ENCODE measurements at places on chromosomes 7 and 10.
A peak's percentile ranks its signal among the peaks of the same experiment; 100 is the strongest.

DNA sequence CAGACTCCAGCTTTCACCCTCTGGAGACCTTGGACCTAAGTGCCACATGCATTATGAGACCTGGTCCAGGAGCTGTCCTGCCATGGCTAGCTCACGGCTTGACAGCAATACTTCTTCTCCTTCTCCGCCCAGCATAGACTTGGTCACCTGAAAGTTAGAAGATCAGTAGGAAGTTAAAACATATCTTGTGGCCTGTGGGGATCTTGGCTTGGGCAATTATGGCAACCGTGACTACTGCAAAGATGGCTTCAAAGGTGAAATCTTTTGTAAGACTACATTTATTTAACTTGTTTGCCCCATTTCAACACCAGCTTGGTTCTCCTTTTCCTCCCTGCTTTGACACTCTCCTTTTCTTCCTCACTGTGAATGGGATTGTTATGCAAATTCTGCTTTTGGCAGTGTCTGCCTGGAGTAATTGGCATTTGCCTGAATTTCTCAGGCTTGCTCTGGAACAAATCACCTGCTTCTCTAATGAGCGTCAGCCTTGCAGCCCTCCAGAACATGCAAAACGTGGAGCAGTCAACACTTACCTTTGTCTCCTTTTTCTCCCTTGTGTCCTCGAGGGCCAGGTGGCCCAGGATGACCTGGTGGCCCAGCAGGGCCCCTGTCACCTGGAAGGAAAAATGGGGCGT lies 53.4 kb downstream of the COL17A1 start:
- DNase-seq, result no peak

GRCh38 chr7:77800158-77800557 lies 1.6 kb downstream of the PHTF2 start:
- no peak for DNase-seq

GRCh38 chr7:130290745-130291144 lies 2.2 kb upstream of the CPA4 start:
- DNase-seq, result no peak

- DNase-seq, result no peak
These were observed 133.1 kb downstream of the MAPK8 start for GRCh38 chr10:48439581-48440041.

DNA sequence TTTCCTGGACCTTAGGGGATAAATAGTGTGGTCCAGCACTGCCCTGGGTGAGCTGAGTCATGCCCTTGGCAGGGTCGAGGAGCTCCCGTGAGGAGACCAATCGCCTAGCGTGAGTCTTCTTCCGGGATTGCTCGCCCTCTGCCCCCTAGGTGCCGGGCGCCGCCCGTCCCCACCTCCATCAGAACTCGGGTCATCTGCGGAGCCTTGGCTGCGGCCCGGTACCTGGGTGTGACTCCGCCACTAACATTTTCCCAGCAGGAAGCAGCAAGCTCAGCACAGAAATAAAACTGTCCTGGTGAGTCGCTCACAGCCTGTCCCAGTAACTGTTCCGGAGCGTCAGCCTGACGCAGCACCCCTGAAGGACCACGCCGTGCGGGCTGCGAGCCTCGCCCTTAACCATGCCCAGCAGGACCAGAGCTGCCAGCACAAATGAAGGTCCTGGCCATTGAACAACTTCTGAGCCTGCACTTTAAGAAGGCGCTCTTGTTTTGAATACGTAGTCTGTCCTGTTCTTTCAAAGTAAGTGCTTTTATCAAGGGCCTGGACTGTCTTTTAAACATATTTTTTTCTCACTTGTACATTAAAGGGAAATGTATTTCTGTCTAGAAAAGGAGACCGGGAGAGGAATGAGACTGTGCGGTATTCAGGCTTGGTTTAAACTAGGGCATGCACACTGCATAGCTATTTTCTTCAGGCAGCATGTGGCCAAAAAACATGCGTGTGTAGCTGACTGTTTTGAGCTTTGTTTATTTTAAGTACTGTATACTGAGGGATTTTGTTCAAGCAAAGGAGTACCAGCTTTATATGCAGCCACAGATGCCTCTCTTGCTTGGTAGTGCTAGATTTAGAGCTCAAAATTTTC lies 136.7 kb downstream of the HECW1 start:
- no peak for DNase-seq

- no peak for DNase-seq
These were observed 120.9 kb upstream of the KCTD7 start for GRCh38 chr7:66507764-66508296.

GRCh38 chr10:75967491-75967890 lies 536.1 kb downstream of the LRMDA start:
- no peak for DNase-seq

GRCh38 chr10:125333769-125334168 lies 173.4 kb upstream of the CTBP2 start:
- no peak for DNase-seq

- no peak for DNase-seq
These were observed 138.1 kb upstream of the BTBD16 start for GRCh38 chr10:122132882-122133565.

DNA sequence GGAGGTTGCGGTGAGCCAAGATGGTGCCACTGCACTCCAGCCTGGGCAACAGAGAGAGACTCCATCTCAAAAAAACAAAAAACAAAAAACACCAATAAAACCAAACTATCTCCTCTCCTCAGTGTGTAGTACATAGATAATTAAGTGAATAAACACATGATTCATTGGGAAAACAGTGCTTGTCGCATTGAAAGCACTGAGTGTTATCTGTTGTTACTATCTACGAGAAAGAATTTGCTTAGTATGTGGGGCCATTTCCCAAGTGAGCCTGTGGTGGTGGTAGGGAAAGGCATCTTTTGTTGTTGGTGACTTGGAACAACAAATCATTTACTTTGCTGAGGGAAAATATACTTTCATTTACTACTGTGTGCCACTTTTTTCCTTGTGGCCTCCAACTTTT lies 42.6 kb downstream of the RSBN1L start:
- DNase-seq, result no peak

DNA sequence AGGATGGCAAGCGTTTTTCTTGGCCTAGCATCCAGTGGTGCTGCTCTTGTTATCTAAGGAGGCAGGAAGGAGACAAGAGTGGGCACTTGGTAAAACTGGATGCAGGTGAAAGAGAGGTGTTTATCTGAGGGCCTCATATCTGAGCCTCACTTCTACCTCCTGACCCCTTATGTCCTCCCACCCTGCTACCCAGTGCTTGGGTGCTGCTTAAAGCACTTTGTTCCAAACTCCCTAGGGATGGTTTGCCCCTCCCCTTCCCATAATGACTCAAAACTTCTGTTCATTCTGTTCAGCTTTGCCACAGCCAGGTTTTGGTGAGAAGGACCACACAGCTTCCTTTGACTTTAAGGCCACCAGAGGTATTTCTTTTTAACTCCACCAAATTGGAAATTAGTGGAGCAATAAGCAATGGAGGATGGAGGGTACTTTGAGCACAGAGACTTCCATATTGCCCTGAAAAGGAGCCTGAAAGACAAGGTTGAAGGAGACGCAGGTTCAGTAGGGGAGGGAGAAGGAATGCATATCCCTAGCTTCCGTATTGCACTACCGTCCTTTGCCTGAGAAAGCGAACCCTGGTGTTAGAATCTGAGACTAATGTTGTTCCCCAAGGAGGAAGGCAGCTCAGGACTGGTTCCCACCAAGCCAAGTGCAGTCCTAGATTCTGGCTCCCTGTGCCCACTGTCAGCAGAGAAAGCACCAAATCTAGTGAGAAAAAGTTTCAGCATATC lies 30.1 kb downstream of the ENTPD1 start:
- DNase-seq, result no peak

- no peak for DNase-seq
These were observed 49.1 kb downstream of the STRA8 start for GRCh38 chr7:135282561-135283254.

DNA sequence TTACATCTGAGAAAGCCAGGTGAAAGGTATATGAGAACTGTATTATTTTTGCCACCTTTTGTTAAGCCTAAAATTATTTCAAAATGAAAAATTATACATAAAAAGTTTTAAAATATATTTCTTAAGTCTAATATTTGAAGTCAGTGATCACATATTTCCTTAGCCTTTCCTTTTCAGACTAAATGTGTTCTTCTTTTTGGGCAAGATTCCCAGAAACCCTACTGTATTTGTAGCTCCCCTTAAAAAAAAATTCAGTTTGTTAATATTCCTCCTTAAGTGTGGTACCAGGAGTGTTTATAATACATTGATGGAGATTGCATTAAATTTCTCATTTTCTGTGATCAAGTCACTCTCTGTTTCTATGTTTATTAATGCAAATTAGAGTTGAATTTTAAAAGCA lies 22.8 kb downstream of the DNAJC1 start:
- DNase-seq, result no peak

GRCh38 chr10:17742918-17743317 lies 9.1 kb upstream of the TMEM236 start:
- peak; percentile 6 for DNase-seq

DNA sequence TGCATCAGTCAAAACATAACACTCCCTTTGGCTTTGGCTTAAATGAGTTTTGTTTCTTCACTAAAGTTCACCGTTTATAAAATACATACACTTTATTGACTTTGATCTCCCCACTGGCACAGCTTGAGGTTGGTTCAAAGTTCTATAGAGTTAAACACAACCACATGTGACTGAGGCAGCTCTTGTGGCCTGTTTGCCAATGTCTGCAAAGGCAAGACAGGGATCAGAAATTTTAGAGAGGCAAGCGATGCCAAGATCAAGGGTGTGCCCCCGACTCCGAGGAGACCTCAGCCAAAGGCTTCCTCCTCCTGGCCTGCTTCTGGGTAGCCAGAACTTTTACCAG lies 129.8 kb upstream of the JCAD start:
- DNase-seq, result no peak

- DNase-seq, result no peak
These were observed 180.3 kb upstream of the HDAC9 start for GRCh38 chr7:18315241-18315640.

- no peak for DNase-seq
These were observed 2.8 kb upstream of the LRMDA start for GRCh38 chr10:75428434-75429158.

DNA sequence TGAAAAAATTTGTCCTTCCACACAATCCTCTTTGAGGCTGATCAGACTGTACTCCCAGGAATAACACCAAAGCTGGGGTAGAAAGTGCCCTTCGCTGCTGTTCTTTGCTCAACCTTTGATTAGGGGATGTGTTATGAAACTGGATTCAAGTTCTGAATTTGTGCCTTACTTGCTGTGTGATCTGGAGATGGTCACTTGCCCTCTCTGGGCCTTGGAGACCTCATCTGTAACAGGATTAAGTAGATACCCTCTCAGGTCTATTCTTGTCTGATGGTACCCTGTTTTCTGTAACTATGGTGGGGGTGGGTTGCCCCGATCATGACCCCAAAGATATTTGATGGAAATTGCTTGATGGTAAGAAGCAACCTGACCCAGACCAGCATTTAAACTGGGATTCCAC lies 368.5 kb downstream of the PLXNA4 start:
- DNase-seq, result no peak

GRCh38 chr10:60270426-60270825 lies 119.2 kb downstream of the ANK3 start:
- DNase-seq, result no peak

- DNase-seq, result peak; percentile 21
These were observed 188.5 kb upstream of the BMPER start for GRCh38 chr7:33716581-33717477.

- DNase-seq, result no peak
These were observed 86.0 kb downstream of the SLC37A3 start for GRCh38 chr7:140312141-140312846.

DNA sequence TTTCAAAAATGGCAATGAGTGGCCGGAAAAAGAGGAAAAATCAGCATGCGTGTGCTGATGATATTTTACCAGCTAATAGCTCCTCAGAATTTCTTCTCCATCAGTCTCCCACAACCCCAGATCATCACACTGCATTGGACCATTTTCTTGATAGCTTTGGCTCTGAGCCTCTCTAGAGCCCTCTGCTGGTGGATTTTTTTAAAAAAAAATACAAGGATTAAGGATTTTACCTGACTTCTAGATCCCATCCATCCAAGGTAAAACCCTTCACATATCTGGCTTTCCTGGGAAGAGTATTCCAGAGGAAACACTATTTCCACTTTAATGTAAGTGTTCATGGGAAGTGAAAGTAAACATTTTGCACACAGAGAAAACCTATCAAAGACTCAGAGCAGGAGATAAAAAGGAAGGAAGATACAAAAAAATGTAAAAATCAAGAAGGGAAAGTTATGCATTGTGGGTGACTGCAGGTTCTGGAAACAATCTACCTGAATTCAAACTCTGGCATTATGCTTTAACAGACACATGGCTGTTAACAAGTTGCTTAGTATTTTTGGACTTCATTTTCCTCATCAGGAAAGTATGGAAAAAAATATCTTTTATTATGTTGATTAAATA lies 380.9 kb downstream of the LRRTM3 start:
- DNase-seq, result peak; percentile 2

- DNase-seq, result no peak
These were observed 221.4 kb downstream of the GATA3 start for GRCh38 chr10:8275911-8276310.

- DNase-seq, result no peak
These were observed 1.5 kb downstream of the STX1A start for GRCh38 chr7:73717991-73718405.

- no peak for DNase-seq
These were observed 109.5 kb downstream of the NRF1 start for GRCh38 chr7:129721068-129721467.

DNA sequence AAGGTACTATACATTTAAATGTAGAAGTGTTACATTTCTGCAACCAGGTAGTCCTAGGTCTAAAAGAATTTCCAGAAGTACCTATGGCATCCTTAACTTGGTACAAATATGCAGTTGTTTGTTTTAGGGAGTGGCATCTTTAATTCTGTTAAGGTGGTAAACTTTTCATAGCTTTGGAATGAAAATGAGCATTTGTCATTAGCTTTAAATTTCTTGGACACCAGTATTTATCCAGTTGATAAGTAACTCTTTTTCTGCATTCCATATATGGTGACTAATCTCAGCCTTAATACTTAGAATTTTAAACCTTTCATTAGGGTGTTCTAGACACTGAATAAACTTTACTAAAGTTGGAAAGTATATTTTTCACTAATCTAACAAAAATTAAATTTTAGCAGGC lies 10.8 kb downstream of the SLF2 start:
- no peak for DNase-seq

GRCh38 chr7:93374345-93374940 lies 142.3 kb downstream of the VPS50 start:
- DNase-seq, result peak; percentile 33

- no peak for DNase-seq
These were observed 111.3 kb upstream of the IGFBP3 start for GRCh38 chr7:46032353-46032752.

DNA sequence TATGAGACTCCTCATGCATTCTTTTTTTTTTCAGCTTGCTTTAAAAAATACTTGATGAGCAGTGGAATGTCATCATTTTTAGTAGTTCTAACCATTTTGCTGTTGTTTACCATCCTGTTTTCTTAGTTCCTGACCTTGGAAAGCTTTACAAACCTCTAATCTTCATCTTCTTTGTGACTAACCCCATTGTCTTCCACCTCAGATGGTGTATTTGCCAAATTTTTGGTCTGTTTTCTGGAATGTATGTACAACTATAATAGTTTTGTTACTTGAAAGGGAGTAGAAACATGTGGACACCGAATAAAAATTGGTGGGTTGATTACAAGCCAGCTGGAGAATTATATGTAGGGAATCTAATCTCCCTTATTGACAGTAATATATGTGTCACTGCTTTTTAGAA lies 172.7 kb downstream of the SND1 start:
- DNase-seq, result no peak
